ENCODE measurements at places on chromosomes 13 and 19. TPM values are rescaled to one million over a fixed set of nuclear protein-coding genes. Genes with fewer than 3 reads are reported as not detected.

Gene APC2
- total RNA-seq: 276 TPM

Gene ZNF417
- 61.7 TPM for total RNA-seq

Gene TMPRSS9
- total RNA-seq: 0.63 TPM

Gene PTGIR
- not detected for total RNA-seq

Gene FCAR
- total RNA-seq: not detected

Gene IL11
- total RNA-seq: not detected

Gene MBD3L3
- total RNA-seq: not detected

Gene ELANE
- not detected for total RNA-seq

Gene APOE
- total RNA-seq: 51.3 TPM

Gene NDUFS7
- 36.6 TPM for total RNA-seq

Gene ZNF865
- 3.1 TPM for total RNA-seq

Gene TEKTIP1
- not detected for total RNA-seq

Gene LPAR6
- total RNA-seq: 6.3 TPM

Gene UHRF1
- total RNA-seq: 10.0 TPM

Gene DEDD2
- 23.2 TPM for total RNA-seq

Gene GZMM
- not detected for total RNA-seq

Gene CACNG6
- not detected for total RNA-seq

Gene RGS9BP
- total RNA-seq: 1.3 TPM

Gene DCLK1
- total RNA-seq: 464 TPM

Gene SBK3
- total RNA-seq: not detected

Gene LRRC63
- total RNA-seq: 4.4 TPM

Gene RNF225
- not detected for total RNA-seq

Gene RDH8
- not detected for total RNA-seq

Gene CD70
- not detected for total RNA-seq

Gene PLA2G4C
- total RNA-seq: 9.1 TPM

Gene SULT2B1
- not detected for total RNA-seq

Gene NBEA
- total RNA-seq: 350 TPM

Gene ZNF525
- total RNA-seq: 22.5 TPM

Gene MISP
- not detected for total RNA-seq

Gene SPACA4
- not detected for total RNA-seq

Gene ADGRE3
- not detected for total RNA-seq

Gene PRR36
- 6.6 TPM for total RNA-seq

Gene CABP5
- not detected for total RNA-seq

Gene ZGLP1
- total RNA-seq: 5.9 TPM

Gene SYNGR4
- total RNA-seq: not detected

Gene ZNF526
- total RNA-seq: 6.9 TPM

Gene LAIR1
- 1.3 TPM for total RNA-seq

Gene LRRC8E
- not detected for total RNA-seq

Gene SYMPK
- total RNA-seq: 33.5 TPM

Gene NLRP7
- not detected for total RNA-seq

Gene F7
- total RNA-seq: 0.31 TPM

Gene INSR
- 136 TPM for total RNA-seq

Gene ZNF584
- 27.9 TPM for total RNA-seq

Gene CBLC
- not detected for total RNA-seq

Gene KL
- total RNA-seq: 1.9 TPM

Gene CYP2S1
- total RNA-seq: not detected

Gene PTPRH
- total RNA-seq: not detected

Gene FFAR2
- not detected for total RNA-seq

Gene ACTN4
- 84.8 TPM for total RNA-seq

Gene KXD1
- 34.4 TPM for total RNA-seq

Gene NLRP11
- not detected for total RNA-seq

Gene NCR1
- not detected for total RNA-seq

Gene SLC17A7
- 36.6 TPM for total RNA-seq

Gene NAA16
- total RNA-seq: 54.1 TPM

Gene C1QTNF9
- total RNA-seq: not detected

Gene PABPC3
- total RNA-seq: 0.31 TPM

Gene STOML3
- total RNA-seq: not detected

Gene ZNF665
- total RNA-seq: 10.0 TPM
